ENCODE measurements at places on chromosomes 11 and 22.

- DNase-seq = no peak
These were observed 31.7 kb downstream of the LMO1 start for GRCh38 chr11:8231979-8232378.

- no peak for DNase-seq
These were observed 140.6 kb downstream of the KCNA4 start for GRCh38 chr11:29876192-29876591.

- no peak for DNase-seq
These were observed 18.2 kb upstream of the CCDC34 start for GRCh38 chr11:27381238-27381666.

DNA sequence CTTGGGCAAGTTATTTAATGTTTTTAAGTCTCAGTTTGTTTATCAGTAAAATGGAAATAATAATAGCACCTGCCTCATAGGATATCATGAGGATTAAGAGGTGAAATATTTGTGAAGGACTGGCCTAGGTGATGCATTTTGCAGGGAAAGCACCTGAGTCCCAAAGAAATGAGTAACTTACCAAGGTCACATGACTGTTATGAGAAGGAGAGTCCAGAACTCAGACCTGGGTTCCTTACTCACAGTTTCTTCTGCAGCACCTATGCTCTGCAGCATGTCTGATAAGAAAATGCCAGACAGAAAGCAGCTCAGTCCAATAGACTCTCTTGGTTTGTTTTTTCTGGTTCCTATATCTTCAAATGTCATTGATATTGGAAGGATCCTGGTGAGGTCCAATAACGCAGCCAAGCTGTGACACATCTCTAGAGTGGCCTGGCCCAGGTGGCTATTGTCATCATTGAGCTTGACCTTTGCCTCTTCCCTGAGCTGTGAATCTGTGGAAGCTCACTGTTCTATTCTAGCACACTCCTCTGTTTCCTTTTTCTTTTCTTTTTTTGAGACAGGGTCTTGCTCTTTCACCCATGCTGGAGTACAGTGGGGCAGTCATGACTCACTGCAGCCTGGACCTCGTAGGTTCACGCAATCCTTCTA, 174.7 kb upstream of the NAV2 start:
- DNase-seq = no peak

- DNase-seq = no peak
These were observed 1484.2 kb downstream of the BRD1 start for GRCh38 chr22:48343461-48343860.

GRCh38 chr11:117407016-117407415, 79.4 kb downstream of the CEP164 start:
- no peak for DNase-seq

DNA sequence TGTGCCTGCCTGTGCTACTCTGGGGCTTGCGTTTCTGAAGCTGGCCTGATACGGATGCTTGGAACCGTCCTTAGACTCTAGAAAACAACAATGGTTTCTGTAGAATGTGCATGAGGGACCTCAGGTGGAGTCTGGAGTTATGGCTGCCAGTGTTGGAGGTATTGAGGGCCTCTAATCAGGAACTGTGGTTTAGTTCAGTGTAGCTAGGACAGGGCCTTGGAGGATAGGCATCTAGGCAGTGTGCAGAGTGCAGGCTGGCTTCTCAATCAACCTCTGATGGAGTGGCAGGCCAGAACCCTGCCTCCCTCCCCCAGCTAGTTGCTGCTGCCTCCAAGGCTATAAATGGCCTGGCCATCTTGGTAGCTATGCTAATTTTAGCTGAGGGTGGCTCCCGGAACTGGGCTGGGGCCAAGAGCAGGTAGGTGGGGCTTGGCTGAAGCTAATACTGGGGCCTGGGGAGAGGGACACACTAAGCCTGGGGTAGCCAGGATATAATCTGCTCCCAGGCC, 4.0 kb downstream of the STIM1 start:
- no peak for DNase-seq

GRCh38 chr11:73145986-73146575, 4.0 kb upstream of the FCHSD2 start:
- no peak for DNase-seq

DNA sequence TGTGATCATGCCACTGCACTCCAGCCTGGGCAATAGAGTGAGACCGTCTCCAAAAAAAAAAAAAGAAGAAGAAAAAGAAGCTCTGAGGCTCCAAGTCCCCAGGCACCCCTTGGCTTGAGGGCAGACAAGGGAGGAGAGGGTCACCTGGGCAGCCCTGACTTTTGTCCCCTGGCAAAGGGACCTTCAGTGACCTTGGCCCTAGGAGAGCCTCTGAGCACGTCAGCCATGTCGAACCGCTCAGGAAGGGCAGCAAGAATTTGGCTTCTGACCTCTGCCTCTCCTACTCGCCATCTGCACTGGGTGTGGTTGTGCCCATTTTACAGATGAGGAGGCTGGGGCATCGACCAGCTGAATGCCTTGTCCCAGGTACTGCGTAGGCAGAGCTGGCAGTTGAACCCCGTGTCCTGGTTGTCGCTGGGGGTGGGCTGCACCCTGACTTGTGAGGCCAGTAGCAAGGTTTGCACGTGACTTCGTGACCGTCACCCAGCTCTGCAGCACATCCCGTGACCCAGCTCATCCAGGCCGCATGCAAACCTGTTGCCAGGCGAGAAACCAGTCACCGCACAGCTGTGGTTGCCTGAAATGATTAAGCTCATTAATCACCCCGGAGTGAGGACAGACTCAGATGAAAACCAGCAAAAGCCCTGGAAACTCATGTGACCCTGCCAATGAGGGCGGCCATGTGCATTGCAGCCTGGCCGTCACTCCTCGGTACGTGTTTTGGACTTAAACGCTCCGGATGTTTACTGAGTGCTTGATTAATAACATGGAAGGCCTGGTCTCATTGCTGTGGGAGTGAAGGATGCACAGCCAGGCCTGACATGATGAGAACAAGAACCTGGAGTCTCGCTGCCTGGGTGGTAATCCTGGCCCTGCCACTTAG, 47.7 kb upstream of the PPP6R3 start:
- no peak for DNase-seq

DNA sequence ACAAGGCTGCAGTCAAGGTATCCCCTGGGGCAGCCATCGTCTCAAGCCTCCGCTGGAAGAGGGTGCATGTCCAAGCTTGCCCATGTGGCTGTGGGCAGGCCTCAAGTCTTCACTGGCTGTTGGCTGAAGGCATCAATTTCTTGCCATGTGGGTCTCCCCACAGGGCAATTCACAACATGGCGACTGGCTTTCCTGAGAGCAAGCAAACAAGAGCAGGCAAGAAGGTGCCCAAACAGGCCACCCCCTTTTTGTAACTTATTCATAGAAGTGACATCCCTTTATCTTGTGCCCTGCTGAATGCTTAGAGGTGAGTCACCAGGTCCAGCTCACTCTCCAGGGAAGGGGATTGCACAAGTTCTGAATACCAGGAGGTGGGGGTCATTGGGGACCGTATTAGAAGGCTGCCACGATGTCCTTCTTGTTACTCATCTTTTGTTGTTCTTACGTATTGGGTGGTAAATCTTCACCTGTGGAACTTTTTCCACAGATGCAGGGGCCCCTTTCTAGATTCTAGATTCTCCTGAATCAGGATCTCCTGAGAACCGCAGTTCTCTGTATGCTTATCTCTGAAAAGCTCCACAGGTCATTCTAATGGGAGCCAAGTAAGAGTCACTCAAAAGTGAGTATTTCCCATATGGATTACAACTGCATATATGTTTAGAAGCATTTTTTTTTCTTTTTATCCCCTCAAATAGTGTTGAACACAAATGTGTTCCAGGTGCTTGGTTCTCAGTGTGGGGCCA, 44.2 kb upstream of the MICAL2 start:
- DNase-seq = no peak

DNA sequence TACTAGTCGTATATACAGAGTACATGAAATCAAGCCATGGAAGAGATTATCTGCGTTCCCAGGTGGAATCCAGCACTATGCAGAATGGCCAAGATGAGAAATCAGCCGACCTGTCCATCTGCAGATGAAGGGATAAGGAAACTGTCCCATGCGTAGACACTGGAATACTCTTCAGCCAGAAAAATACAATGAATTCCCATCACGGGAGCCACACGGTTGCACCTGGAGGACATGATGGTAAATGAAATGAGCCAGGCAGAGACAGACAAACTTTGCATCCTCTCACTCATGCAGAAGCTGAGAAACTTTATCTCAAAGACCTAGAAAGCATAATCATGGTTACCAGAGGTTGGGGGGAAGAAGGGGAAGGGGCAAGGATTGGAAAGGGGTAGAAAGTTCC, 111.9 kb upstream of the TOP3B start:
- DNase-seq = no peak

GRCh38 chr22:23523713-23524112, 56.4 kb downstream of the IGLL1 start:
- no peak for DNase-seq

GRCh38 chr11:3188496-3189195, 23.5 kb upstream of the OSBPL5 start:
- no peak for DNase-seq

DNA sequence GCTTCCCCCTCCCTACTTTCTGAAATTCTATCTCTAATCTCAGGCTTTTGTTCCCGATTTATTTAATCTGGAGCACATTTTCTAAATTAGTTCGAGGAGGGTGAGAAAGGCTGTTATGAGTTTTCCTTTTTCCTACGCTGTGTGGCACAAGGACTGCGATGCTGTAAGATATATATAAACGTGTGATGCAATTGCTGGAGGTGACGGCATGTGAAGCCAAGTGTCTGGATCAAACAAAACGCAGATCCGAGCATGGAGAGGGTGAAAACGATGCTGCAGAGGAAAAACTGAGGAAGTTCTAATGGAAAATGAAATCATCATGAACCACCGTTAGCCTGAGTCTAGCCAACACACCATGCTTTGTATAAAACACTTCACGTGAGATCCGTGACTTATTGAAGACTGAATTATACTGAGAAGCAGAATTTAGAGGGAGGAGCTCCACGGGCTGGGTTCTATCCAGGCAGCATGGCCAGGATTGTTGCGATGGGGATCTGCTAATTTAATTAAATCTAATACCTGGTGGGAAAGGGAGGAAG, 4.4 kb downstream of the PKNOX2 start:
- no peak for DNase-seq

DNA sequence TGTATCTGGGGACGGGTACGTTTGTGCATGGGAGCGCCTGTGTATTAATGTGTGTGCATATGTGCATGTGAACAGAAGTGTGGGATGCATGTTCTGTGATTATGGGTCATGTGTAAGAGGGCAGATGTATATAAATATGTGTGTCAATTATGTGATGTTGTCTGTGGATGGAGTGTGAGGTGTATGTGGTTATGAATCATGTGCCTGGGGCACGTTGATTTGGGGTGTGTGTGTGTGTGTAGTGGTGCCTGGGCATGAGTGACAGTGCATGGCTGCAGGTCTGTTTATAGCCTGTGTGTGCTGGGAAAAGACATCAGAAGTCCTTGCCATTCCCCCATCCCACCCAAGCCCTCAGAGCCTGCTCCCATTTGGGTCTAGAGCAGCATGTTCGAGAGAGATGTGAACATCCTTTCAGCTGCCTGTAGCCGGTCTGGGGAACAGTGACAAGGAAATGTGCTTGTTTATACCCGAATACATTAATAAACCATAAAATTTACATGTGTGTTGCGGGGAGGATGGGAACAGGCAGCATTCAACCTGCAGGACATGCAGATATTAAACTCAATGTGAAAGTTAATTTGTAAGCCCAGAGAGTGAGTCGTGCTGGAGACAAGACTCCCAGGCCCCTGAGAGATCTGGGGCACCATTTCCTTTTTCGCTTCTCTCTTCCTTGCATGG, 129.0 kb downstream of the NECTIN1 start:
- no peak for DNase-seq

GRCh38 chr11:96052921-96053651, 129.2 kb upstream of the MTMR2 start:
- no peak for DNase-seq

DNA sequence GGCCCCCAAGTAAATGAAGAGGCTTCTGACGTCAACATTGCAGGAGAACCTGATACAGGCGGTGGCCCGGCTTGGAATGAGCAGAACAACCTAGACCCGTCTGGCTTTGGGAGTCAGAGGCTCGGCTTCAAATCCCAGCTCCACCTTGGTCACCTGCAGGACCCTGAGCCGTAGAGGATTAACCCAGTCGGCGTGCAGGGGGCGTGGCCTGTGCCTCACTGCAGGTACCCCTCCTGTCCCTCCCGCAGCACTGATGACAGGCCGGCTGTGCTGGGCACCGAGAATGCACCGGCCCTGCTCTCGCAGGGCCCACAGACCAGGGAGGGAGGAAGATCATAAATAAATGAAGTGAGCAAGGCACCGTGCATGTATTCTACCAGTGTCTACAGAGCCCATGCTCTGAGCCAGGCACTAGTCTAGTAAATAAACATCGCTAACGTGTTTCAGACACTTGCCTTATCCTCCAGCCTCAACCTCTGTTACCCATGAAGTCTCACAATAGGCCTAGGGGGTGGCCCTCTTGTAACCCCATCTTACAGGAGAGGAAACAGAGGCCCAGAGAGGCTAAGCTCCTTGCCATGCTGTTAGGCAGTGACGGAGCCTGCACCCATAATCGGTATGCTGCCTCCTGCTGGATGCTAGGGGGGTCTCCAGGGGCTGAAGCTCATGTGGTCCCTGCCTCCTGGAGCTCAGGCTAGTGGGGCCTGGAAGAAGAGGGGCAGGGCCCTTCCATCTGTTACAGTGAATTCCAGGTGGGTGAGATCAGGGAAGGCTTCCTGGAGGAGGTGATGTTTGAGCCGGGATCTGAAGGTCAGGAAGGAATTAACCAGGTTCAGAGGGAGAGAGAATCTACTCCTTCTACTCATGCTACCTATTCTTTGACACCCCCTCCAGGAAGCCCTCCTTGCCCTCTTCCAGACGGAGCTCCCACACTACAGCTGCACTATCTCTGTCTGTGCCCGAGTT, 53.4 kb downstream of the RTL6 start:
- DNase-seq = no peak

GRCh38 chr11:57653163-57653562, 3.5 kb upstream of the YPEL4 start:
- DNase-seq = no peak

DNA sequence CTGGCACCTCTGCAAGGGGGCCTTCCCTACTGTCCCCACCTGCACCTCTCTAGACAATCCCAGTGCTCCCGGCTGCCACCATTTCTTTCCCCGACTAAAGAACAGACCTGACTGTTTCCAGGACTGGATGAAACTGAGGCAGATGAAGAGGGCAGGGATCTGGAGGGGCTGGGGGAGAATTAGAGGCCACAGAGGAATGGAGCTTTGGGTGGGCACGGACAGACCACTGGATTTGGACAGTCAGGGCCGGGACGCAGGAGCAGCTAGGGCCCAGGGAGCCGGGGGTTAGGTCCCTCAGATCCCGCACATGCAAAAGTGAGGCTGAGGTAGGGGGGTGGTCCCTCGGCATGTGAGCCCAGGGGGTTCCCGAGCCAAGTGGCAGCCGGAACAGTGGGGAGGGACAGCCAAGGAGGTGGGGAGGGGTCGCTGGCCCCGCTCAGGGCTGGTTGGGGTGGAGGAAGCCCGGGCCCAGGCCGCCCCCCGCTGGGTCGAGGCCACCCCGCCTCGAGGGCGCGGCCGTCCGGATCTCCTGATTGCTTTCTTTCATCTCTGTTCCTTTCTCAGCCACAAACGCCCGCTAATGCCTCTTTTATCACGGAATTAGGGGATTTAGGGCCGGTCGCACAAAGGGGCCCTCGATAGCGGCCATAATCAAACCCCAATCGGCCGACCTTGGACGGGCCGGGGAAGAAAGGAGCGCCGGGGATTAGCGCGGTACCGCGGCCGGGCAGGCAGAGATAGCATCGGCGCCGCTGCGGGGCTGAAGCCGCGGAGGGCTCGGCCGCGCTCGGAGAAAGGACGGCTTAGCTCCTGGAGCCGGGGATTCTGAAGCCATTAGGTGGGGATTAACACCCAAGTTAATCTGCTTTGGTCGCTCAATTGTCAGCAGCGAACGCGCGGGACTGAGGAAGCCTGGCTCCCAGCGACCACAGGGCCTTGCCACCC, 9.3 kb downstream of the SLC25A1 start:
- no peak for DNase-seq

Data from esophagus squamous epithelium (tissue), 5 donors.